Mononuclear cell (primary cell): ENCODE measurements at places on chromosomes 16 and 17. TPM values are rescaled to one million over a fixed set of nuclear protein-coding genes. Genes with fewer than 3 reads are reported as not detected.

KRT14 gene
- not detected for total RNA-seq

CHD9 gene
- total RNA-seq = 55.6 TPM

RDM1 gene
- not detected for total RNA-seq

KREMEN2 gene
- total RNA-seq = not detected

CTRB2 gene
- total RNA-seq = not detected

EVPLL gene
- total RNA-seq = not detected

MLYCD gene
- total RNA-seq = 2.9 TPM

OR1F1 gene
- total RNA-seq = not detected

AMFR gene
- total RNA-seq = 193 TPM

DHRS7C gene
- not detected for total RNA-seq

NPIPB2 gene
- 6.0 TPM for total RNA-seq

C16orf92 gene
- total RNA-seq = not detected

EPX gene
- total RNA-seq = under 0.01 TPM

TBC1D3L gene
- total RNA-seq = 2.9 TPM

OR2C1 gene
- total RNA-seq = not detected

SYCE1L gene
- total RNA-seq = 0.52 TPM

PRR11 gene
- total RNA-seq = 1.3 TPM

EVPL gene
- under 0.01 TPM for total RNA-seq

PGAP3 gene
- 6.4 TPM for total RNA-seq

CFAP97D1 gene
- total RNA-seq = not detected

CBFB gene
- 80.5 TPM for total RNA-seq

PDE6G gene
- total RNA-seq = 2.1 TPM

SLC16A11 gene
- total RNA-seq = 0.63 TPM

GUCY2D gene
- 0.10 TPM for total RNA-seq

RNF157 gene
- 19.1 TPM for total RNA-seq

DNAI2 gene
- 0.21 TPM for total RNA-seq

NTN3 gene
- total RNA-seq = not detected

BICDL2 gene
- 0.10 TPM for total RNA-seq

SDR42E2 gene
- total RNA-seq = 0.52 TPM

TBC1D3G gene
- total RNA-seq = not detected

HBA1 gene
- total RNA-seq = 28.3 TPM

USP7 gene
- total RNA-seq = 209 TPM

TEKT5 gene
- not detected for total RNA-seq

HOXB8 gene
- total RNA-seq = 0.10 TPM

SLC13A2 gene
- not detected for total RNA-seq

HIGD1B gene
- total RNA-seq = not detected

FZD2 gene
- total RNA-seq = 0.84 TPM

TM4SF5 gene
- not detected for total RNA-seq

CAMTA2 gene
- 12.9 TPM for total RNA-seq

FBXO39 gene
- 0.73 TPM for total RNA-seq

MYOCD gene
- not detected for total RNA-seq

SPNS2 gene
- total RNA-seq = 0.10 TPM

TSNAXIP1 gene
- 0.42 TPM for total RNA-seq

GAN gene
- 4.8 TPM for total RNA-seq

RHOT2 gene
- 45.2 TPM for total RNA-seq

ANKFN1 gene
- total RNA-seq = not detected

NPW gene
- not detected for total RNA-seq

KRTAP2-1 gene
- total RNA-seq = not detected

ABHD15 gene
- 8.9 TPM for total RNA-seq

PTGES3L gene
- 0.31 TPM for total RNA-seq

GCGR gene
- not detected for total RNA-seq

MMP2 gene
- 0.10 TPM for total RNA-seq

DOC2A gene
- not detected for total RNA-seq

PIRT gene
- total RNA-seq = 0.10 TPM

IRF8 gene
- total RNA-seq = 94.9 TPM

LRRC36 gene
- 0.31 TPM for total RNA-seq

HS3ST6 gene
- not detected for total RNA-seq

KCTD5 gene
- 17.7 TPM for total RNA-seq

RAB11FIP4 gene
- total RNA-seq = 48.0 TPM
